ENCODE measurements at places on chromosomes 4 and X.

GRCh38 chr4:96407738-96408463 lies 568.0 kb downstream of the PDHA2 start:
- no peak for DNase-seq

GRCh38 chrX:135985973-135986310 lies 707 bp downstream of the SLC9A6 start:
- no peak for DNase-seq

DNA sequence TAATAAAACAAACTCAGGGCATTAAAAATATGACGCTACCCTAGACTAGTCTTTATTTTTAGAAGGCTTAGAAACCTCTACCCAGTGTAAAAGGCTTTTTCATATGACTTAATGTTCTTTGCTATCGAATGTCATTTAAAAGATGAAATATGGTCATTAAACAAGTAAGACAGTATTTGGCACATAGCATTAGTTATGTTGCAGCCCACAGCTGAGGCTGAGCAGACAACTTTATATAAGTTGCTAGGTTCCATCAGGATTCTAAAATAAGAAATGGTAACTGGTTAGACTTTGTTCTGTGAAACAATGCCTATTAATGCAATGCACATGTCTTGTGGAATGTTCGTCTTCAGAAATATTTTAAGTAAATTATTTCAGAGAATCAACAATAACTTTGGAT lies 10.4 kb upstream of the PRSS12 start:
- no peak for DNase-seq

GRCh38 chr4:10107111-10108091 lies 9.2 kb downstream of the WDR1 start:
- no peak for DNase-seq

- DNase-seq: no peak
Measured at GRCh38 chr4:164177753-164178152, 576.2 kb upstream of the SMIM31 start.

All from SK-N-DZ (cell line).